ENCODE measurements at places on chromosomes 3 and 15.

DNA sequence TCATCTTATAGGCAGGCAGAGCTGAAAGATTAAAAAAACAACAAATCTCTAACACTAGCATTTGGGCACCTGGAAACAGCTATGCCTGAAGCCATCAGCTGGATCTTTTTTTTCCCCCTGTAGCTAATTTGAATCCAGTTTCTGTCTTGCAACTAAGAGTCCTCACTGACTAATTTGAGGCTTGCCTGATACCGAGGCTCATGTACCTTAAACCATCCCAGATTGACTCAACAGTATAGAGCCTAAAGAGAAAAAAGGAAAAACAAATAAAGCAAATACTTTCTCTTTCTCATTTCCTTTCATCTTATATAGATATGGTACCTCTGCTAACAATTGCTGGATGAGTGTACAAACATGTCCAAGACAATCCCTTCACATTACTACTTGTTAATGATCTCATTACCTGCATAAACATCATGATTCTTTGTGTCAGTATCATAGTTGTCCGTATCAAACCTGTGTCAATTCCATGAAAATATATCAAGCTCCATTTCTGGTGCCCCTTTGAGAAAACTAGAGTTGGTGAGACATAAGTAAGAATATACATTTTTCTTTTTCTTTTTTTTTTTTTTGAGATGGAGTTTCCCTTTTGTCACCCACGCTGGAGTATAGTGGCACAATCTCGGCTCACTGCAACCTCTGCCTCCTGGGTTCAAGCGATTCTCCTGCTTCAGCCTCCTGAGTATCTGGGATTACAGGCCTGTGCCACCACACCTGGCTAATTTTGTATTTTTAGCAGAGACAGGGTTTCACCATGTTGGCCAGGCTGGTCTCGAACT, 43.1 kb downstream of the BHLHE40 start:
- no peak for DNase-seq

GRCh38 chr3:183370391-183370790, 58.0 kb downstream of the MCF2L2 start:
- no peak for DNase-seq

- no peak for DNase-seq
Measured at GRCh38 chr3:10470120-10471053, 35.0 kb downstream of the ATP2B2 start.

DNA sequence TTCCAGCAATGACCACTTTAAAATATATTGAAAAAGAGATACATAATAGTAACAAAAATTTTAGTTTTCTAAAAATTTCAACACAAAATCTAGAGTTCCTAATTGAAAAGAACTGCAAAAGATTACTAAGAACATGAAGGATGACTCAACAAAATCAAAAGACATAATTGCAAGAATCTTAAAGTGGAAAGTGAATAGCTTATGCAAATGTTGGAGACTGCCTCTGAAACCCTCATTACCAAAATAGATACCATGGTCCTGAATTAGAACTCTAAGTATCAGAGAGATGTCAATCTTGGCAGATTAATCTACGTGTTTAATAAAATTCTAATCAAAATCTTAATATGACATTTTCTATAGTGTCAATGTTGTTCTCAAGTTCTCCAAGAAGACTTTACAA, 60.7 kb upstream of the SGO1 start:
- DNase-seq: no peak

DNA sequence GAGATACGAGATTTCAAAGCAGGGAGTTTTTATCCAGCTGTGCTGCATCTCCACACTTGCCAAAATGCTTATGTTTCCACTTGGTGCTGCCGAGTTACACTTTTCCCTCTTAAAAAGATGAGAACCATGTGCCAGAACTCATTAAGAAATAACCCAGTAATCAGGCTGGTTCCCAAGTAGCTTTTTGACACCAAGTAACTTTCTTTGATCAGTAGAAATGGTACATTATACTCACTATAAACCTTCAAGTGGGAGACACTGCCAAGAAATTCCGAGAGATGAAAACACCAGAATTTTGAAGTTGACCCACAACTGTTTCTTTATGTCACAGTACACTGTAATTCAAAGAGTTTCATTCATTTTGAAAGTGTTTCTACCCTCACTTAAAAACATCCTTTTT, 164.6 kb upstream of the CCDC54 start:
- no peak for DNase-seq

DNA sequence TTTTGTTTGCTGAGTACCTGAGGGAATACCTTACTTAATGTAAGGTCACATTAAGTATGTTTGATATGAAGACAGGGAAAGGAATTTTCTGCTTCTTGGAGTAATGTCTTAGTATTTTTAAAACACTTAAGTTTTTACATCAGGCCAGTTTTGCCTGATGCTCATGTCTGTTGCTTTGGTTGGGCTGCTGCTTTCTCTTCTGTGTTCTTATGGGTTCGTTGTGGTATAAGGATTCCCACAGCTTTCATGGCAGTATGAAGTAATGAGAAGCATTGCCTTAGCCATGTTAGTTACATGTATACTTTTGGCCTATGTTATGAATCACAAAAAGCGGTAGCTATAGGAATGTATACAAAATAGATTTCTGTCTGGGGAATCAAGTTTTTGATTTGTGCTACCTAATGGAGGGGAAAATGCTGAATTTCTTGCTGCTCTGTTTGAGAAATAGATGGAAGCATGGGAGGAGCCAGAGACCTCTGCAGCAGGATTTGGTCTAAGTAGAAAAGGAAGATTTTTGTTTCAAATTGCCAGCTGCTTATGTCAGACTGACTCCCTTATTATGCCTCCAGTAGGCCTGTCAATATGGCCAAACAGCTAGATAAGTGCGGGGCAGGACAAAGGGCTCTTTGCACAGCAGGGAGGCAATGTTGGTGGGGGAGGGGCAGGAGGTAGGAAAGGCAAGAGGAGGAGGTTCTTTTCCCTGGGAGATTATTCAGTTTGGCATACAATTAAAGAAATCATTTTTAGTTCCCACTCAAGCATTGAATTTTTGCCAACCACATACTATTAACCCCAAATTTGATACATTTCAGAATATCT, 5.2 kb downstream of the SETD5 start:
- peak; percentile 20 for DNase-seq

DNA sequence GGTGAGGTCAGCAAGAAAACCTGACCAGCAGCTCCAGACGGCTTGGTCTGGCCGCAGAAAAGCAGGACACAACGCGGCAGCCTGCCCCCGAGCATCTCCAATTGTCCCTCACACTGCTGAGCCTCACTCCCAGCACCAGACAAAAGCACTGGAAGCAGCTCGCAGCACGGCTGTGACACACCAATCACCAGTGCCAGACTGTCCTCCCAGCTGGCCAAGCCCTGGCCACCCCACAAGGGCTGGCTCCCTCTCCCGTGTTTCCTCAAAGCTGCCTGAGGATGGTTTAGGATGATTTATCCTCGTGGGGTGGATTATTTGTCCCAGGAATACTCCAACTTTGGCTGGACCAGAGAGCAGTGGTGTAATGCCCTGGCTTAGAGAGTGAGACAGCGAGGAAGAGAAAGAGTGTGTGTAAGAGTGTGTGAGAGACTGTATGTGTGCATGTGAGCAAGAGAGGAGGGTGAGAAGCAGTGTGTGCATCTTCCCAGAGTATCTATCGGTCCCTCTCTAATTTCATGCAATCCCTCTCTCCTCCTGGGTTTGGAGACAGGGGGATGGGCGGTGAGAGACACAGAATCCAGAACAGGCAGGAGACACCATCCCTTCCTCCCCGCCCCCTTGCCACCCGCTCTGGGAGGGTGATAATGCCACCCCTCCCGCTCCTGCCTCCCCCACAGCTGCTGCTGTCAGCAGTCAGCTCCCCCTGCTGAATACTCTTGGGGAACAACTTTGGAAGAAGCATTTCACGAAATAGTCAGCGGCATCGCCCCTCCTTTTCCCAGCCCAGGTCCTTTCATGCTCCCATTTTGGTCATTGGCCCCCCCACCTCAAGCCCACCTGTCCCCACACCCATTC, 34.2 kb downstream of the SEMA5B start:
- no peak for DNase-seq

DNA sequence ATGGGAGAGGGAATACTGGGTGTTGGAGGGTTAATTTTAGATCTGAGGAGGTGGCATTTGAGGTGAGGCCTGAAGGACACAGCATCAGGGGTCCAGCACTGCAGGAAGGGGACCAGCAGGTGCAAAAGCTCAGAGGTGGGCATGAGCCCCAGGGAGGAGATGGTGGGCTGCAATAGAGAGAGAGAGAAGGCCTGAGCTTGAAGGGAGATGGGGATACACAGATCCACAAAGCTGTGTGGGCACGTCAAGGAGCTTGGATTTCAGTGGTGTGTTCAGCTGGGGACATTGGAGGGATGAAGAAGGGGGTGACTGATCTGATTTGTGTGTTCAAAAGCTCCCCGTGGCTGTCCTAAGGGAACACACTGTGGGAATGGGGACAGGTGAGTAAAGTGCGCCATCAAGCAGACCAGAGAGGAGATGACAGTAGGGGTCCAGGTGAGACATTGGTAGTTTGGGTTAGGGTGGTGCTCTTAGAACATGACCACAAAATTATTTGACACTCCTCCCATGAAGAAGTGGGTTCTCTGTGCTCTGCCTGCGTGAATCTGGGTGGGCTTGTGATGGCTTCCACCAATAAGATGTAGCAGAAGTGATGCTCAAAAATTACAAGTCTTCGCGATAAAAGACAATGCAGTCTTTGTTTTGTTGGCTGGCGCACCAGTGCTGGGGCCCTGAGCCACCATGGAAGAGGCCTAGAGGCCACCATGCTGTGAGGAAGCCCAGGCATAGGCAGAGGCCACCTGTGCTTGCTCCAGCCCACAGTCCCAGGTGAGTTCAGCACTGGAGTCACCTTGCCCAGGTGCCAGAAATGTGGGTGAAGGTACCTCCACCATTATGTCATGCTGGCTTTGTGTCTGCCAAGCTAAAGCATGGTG, 1.9 kb upstream of the WNT7A start:
- DNase-seq: no peak

DNA sequence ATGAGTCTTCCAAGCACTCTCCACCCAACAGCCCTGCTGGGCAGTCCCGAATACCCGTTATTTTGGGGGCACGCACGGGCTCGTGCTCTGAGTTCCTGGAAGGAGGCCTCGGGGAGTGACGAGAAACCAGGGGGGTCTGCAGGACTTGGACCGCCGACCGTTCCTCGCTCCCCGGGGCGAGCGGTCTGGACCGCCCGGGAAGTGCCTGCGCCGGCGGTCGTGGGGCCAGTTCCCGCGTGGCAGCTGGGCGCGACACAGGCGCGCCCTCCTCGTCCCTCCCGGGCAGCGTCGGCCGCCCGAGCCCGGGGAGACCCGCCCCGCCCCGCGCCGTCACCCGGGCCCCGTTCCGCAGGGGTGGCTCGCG, 387 bp downstream of the GNB4 start:
- DNase-seq: peak; percentile 14

GRCh38 chr15:42955518-42955917, 34.9 kb upstream of the TTBK2 start:
- DNase-seq: no peak

DNA sequence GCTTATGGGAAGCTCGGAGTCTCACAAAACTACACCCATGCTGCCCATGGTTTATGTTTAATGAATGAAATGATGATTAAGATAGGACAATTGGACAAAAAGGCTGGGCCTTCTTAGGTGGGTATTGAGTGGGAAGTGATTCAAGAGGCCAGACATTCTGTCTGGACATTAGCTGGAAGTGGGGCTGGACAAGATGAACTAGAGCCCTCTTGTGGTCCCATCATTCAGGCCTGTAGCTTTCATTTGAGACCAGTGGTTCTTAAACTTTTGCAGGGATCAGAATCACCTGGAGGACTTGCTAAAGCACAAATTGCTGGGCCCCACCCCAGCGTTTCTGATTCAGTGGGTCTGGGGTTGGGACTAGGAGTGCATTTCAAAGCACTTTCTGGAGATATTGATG, 290.4 kb upstream of the CTDSPL start:
- DNase-seq: no peak

- no peak for DNase-seq
Measured at GRCh38 chr3:51712511-51712931, 5.7 kb downstream of the GRM2 start.

DNA sequence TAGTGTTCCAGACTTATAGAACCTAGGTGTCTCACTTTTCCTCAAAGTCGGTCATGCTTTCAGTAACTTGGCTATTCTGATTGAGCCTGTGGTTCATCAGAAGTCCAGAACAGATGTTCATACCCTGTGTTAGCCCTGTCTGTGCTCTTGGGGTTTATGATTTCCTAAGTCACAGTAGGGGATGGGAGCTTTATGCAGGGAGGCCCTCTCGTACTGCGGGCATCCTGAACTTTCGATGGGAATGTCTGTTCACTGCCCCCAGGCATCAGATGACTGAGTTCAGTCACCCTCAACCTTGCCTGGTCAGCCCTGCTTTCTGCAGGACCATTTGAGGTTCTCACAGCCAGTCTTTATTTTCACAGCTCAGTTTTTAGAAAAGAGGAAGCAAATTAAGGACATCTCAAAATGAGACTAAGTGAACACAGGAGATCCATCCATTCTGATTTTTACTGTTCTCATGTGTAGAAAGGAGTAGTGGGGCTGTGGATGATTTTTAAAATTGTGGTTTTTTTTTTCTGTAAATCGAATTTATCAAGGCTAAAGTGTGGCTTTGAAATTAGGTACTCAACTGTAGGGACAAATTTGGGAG, 71.3 kb downstream of the CMTM8 start:
- no peak for DNase-seq

GRCh38 chr15:101709466-101709865, 14.8 kb downstream of the TARS3 start:
- no peak for DNase-seq

- DNase-seq: no peak
Measured at GRCh38 chr3:21326704-21327475, 424.1 kb downstream of the ZNF385D start.
